ENCODE measurements at places on chromosomes 6 and 20.

- no peak for DNase-seq
These were observed 6.9 kb upstream of the BIRC7 start for GRCh38 chr20:63228806-63229205.

- DNase-seq: no peak
These were observed 3.6 kb downstream of the PPP1R10 start for GRCh38 chr6:30613251-30614043.

- DNase-seq: no peak
These were observed 30.7 kb downstream of the ARMC2 start for GRCh38 chr6:108878942-108879341.

DNA sequence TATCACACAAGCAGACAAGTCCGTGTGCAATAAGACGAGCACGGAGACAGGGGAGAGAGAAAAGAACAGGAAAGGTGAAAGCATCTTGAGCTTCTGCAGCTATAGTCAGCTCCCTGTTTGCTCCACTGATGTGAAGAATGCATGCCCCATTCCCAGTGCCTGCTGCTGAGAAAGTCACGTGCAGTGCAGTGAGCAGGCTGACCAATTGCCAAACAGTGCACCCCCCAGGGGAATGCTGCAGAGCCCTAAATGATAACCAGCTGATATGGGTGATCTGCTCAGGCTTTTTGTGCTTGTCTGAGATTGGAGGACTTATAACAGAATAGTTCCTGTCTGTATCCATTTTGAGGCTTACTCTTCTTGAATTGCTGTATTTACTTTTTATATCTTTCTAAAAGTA lies 121.5 kb downstream of the PACRG start:
- peak; percentile 2 for DNase-seq

DNA sequence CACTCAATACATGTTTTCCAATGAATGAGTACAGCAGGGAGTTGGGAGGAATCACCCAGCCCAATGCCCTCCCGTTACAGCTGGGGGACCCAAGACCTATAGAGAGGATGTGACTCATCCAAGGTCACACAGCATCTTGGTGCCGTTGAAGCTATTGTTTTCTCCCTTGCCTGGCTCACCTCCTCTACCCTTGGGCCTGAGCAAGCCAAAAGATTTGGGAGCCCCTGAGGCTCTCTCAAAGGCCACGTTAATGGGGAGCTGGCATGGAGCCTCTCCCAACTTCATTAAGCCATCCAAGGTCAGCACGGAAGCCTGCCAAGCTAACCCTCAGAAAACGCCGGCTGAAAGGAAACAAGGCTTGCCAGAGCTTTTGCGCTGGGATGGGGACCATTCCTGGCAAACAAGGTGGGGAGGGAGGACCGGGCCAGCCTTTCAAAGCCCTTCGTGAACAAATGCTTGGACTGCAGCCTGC lies 30.4 kb downstream of the KCNB1 start:
- no peak for DNase-seq

DNA sequence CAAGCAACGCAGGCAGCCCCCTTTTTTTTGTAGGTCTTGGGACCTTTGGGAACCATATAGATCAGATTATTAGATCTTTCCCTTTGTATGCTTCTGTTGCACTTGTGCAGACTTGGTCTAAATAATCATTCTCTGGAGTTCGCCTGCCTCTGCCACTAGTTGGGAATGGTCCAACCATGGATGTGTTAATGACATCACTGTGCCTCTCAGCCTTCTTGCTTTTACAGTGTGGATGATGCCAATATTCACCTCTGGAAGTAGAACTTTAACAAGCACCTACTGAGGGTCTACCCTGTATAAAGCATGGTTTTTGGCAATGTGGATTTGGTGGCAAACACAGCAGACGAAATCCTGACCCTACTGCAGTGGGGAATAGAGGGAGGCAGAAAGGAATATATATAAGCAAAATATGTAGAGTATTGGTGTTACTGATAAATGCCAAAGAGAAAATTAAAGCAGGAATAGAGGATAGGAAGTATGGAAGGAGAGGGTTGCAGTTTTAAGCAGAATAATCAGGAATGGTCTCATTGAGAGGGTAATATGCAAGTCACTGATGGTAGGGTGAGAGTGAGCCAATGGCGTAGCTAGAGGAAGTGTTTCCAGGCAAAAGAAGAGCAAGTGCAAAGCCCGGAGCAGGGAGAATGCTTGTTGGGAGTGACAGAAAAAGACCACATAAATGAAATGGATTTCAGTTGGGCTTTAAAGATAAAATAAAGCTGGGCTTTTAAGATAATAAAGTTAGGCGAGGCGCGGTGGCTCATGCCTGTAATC lies 97.5 kb downstream of the DOK5 start:
- DNase-seq: no peak

DNA sequence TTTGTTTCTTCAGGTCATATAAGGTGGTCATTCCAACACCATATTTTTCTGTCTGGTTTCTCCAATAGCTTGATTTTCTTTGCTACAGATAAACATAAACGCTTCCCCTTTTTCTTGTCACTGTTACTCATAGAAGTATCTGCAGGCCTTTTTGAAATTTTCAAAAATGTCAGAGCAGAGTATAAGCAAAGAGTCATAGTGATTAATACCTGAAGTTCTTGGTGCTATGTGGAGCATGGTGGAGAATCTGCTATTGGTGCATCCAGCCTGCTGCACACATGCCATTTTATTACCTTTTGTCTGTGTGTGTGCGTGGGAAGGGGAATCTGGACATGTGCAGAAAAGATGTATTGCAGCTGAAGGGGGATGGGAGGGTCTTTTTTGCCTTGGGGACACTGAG lies 19.7 kb downstream of the STX11 start:
- DNase-seq: no peak

- no peak for DNase-seq
These were observed 1.6 kb downstream of the DNAJC5 start for GRCh38 chr20:63896264-63897105.

GRCh38 chr6:101069191-101069795 lies 188.2 kb upstream of the ASCC3 start:
- peak; percentile 44 for DNase-seq

DNA sequence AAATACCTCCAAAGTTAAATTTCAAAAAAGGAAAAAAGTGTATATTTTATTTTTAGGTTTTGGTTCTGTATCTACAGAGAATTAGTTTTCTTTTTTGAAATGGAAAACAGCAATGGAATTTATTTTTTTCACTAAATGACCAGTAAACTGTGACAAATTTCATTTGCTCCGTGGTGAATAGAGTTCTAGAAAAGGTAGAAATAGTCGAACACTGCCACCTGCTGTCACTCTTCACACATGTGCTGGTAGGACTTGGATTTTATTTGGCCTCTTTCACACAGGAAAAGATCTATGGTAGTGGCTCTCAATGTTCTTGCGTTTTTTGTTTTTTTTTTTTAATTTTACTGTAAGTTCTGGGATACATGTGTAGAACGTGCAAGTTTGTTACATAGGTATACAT lies 312.5 kb downstream of the EYA4 start:
- peak; percentile 65 for DNase-seq

- DNase-seq: peak; percentile 90
These were observed 12.2 kb upstream of the AKIRIN2 start for GRCh38 chr6:87714093-87714842.

GRCh38 chr20:23159256-23159946 lies 73.3 kb upstream of the CD93 start:
- no peak for DNase-seq

DNA sequence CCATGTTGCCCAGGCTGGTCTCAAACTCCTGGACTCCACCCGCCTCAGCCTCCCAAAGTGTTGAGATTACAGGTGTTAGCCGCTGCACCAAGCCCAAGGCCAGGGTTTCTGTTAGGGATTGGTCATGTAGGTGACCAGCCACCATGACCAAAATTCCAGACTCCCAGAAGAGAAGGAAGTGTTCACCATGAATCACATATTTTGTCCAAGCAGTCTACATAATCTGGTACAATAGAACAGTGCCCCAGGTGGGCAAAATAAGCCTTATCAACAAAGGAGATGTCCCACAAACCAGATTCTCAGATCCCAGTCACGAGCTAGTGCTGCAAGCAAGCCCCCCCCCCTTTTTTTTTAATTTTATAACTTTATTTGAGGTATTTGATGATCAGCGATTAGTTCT lies 20.0 kb downstream of the ZNF341 start:
- DNase-seq: no peak

DNA sequence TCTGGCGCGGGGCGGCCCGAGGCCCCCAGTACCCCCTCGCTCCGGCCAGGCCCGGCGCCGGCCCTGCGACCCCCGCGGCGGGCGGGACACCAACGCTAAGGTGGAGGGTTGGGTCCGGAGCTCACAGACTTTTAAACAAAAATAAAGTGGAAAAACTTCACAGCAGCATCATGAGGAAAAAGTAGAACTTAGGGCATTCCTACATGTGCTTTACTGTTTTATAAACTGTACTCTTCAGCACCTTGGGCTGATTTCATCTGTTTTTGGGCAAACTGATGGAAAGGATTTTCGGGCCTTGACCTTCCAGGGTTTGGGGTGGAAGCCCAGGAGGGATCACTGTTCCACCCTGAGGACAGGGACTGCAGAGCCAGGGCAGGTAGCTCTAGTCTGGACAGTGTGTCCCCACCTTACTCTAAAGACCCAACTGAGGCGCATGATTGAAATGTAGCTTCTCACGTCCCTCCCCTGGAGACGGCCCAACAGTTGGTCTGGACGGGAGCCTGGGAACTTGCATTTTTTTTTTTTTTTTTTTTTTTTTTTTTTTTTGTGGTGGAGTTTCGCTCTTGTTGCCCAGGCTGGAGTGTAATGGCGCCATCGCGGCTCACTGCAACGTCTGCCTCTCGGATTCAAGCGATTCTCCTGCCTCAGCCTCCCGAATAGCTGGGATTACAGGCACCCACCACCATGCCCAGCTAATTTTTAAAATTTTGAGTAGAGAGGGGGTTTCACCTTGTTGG lies 740 bp downstream of the NELFCD start:
- DNase-seq: peak; percentile 25

DNA sequence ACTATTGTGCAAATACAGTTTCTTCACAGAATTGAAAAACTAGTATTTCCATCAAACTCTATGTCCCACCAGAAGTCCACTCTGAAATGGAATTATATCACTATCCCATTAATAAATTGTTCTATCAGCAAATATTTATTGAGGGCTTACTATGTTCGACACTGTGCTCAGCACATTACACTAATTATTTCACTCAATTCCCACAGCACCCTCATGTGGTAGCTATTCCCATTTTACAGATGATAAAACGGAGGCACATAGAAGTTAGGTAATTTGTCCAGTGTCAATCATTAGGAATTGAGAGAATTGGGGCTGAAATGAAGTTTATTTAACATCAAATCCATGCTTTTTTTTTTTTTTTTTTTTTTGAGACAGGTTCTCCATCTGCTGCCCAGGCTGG lies 52.5 kb downstream of the MKKS start:
- peak; percentile 12 for DNase-seq

GRCh38 chr6:26214803-26215584 lies 127.8 kb downstream of the HFE start:
- no peak for DNase-seq

DNA sequence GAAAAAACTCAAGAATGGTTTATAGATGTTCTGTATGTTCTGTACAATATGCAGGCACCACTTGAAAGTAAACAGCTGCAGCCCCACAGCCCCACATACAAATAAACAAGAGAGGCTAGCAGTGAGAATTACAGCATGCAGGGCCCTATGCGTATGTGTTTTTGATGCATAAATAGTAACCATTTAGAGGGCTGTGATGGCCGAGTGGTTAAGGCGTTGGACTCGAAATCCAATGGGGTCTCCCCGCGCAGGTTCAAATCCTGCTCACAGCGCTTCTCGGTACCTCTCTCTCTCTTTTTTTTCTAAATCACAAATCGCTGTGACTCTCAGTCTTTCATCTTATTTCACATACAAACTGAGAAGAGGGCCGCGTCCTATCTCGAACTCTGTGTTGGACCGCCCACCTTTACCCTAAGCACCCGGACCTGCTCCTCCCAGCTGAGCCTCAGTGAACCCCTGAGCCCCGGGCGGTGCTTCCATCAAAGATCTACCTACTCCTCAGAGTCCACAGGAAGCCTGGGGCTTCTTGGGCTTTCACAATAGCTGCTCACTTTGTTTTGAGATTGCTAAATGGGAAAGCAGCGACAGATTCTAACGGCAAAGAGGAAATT lies 37.7 kb upstream of the PRSS16 start:
- no peak for DNase-seq

DNA sequence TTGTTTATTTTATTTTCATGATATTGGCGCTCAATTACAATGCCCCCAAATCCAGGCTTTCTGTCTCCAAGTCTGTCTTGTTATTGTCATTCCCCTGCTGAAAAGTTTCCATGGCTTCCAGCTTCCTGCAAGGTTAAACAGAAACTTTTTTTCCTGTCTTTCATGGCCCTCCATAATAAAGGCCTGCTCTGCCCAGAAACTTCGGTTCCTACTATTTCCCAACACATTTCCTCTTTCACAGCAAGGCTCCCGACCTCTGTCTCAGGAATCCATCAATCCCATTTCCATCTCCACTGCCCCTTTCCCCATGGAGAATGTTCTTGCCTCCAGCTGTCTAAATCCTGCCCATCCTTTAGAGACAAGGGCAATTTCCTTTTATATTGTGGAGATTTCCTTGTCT lies 365.2 kb upstream of the JARID2 start:
- no peak for DNase-seq

- DNase-seq: no peak
These were observed 139.5 kb upstream of the AGPAT4 start for GRCh38 chr6:161413355-161413771.

DNA sequence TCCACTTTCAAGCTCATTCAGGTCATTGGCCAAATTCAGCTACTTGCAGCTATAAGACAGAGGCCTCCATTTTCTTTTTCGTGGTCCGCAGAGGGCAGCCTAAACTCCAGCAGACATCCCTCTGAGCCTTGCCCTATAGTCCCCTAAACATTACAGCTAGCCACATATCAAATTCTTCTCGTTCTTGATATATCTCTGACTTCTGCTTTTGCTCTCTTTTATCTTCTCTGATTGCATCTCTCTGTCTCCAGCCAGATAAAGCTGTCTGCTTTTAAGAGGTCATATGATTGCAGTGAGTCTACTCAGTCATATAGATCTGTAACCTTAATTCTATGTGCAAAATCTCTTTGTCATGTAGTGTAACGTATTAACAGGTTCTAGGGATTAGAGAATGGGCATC lies 358.4 kb upstream of the RGS17 start:
- DNase-seq: no peak

GRCh38 chr6:2725999-2726567 lies 24.6 kb downstream of the MYLK4 start:
- peak; percentile 40 for DNase-seq

GRCh38 chr6:116059713-116060571 lies 749 bp downstream of the FRK start:
- DNase-seq: no peak

GRCh38 chr6:6629402-6629801 lies 40.9 kb downstream of the LY86 start:
- DNase-seq: peak; percentile 75

GRCh38 chr6:15491255-15491985 lies 171.4 kb downstream of the DTNBP1 start:
- peak; percentile 69 for DNase-seq

DNA sequence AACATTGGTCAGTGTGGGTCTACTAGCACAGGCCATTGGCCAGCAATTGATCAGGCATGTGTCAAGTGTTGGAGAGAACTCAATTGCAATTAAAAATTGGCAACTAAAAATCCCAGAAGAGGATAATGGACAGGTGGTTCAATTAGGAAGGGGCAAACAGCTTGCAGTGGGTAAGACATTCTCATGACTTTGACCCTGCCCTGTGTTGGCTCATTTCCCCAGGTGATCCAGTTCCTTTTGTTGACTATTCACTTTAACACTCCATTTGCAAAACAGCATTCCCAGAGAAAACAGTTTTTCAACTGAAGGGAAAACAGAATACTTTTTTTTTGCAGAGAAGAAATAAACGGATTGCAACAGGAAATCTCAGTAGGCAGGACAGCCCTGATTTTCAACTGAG lies 28.9 kb upstream of the SCGN start:
- DNase-seq: no peak

Data from fibroblast of skin of back (primary cell).